ENCODE measurements at places on chromosomes 2 and 18.

DNA sequence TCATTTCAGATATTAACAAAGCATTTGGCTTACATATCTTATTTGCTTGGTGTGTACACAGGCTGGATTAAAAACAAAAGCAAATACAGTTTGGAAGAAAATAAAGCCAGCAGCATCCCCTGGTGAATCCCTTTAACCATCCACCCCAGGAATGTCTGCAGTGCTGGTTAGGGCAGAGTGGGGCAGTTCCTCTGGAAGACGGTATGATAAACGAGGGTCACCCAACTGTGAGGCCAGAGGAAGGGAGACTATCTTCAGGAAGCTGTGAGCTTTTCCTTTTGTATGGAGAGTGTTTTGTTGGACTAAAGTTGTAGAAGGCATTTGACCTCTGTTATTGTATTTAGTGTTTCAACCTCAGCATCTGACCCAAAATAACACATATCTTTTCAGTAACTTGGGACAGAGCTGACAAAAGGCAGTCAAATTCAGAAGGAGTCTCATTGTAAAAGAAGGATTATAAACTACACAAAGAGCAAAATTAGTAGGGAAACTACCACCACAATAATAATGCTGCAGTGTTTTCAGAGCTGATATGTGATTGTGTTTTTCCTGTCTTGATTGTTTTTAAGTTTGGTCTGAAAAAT, 159.1 kb downstream of the FMNL2 start:
- no peak for DNase-seq

- no peak for DNase-seq
Observed at GRCh38 chr18:8468921-8469335, 140.3 kb upstream of the RAB12 start.

DNA sequence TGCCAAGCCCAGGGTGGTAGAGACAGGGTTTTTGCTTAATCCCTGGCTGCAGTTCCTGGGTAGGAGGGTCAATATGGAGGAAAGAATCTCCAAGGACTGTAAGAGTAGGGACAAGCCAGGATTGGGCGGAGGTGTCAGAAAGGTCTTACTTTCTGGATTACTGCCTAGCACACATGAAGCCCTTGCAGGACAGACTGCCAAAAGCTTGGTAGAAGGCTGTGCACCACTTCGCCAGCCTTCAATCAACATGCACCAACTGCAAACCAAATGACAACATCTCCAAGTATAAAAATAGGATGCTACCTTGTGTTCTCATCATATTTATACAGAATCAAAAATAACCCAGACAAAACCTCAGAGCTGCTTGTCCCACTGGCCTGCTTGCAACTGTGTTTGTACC, 3.7 kb downstream of the ZNF142 start:
- DNase-seq, result no peak

GRCh38 chr2:190184460-190184859, 121.9 kb upstream of the MSTN start:
- DNase-seq, result no peak

DNA sequence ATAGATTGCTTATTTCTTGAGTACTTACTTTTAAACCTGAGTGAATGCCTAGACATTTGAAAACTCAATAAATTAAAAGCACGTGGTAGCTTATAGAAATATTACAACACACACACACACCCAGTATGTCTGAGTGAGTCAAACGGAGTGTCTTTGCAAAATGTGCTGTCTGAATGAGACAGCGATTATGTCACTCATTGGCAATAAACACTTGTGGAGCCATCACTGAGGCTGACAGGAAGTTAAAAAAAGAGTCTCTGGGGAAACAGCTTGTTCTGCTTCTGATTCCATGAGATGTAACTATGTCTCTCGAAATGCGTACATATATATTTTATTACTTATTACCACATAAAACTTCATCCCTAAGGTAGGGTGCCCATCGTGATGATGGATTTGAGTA, 22.3 kb upstream of the VPS4B start:
- DNase-seq, result peak; percentile 66

DNA sequence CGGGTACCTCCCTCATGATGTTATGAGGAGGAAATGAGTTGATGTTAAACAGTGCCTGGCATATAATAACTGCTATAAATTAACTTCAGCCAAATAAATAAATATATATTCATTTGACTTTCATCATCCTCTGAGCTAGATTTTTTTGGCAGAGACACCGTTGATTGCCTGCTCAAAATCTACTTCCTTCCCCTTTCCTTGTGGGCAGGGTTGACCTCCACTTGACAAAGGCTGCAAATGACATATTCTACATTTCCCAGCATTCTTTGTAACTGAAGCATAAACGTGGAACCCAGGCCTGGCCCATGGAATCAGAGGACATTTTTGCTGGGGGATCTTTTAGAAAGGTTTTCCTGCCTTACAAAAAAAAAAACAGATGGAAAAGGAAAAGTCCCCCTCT, 177.8 kb downstream of the TXNL1 start:
- no peak for DNase-seq

- no peak for DNase-seq
Observed at GRCh38 chr2:204127238-204127637, 190.7 kb downstream of the ICOS start.

DNA sequence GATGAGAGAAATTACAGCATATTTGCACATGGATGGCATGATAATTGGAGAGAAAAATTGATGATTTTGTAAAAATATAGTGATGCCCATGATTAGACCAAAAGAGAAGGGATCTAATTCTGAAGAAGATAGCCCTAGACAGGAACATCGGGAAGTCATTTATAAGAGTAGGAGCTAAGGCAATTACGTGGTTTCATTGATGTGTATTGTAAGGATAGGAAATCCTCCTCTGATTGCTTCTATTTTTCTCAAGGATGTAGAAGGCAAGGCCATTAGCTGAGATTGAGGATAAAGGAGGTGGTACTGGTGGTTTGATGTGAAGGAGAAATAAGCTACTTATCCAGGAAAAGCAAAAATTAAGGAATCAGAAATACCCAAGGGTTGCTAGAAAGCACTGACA, 176.5 kb upstream of the SOX11 start:
- DNase-seq, result no peak

- DNase-seq, result no peak
Observed at GRCh38 chr2:55966401-55967118, 43.0 kb upstream of the EFEMP1 start.

GRCh38 chr2:11787991-11788390, 41.6 kb downstream of the LPIN1 start:
- no peak for DNase-seq

GRCh38 chr2:217890445-217890844, 112.3 kb downstream of the TNS1 start:
- peak; percentile 89 for DNase-seq

- no peak for DNase-seq
Observed at GRCh38 chr2:221197225-221197856, 374.8 kb downstream of the EPHA4 start.
